Hematopoietic multipotent progenitor cell treated with erythropoietin and hydrocortisone succinate and interleukin-3 and kit ligand, for 6 days (in vitro differentiated cells): ENCODE measurements at places on chromosomes 13 and 19.

DNA sequence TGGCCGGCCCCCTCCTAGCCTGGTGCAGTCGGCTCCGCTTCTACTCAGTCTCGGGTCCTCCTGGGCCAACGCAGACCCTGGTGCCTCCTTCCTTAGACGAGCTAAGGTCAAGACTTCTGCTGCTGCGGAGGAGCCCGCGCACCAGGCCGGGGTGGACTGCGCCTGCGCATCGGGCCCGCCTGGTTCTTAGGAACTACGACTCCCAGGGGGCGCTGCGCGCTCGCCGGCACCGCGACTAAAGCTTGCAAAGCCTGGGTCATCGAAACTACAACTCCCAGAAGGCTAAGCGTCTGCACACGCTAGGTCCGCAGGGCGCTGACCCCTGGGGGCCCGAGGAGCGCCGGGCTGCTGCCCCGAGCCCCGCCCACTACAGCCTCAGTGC lies at the start of gene ZNF835:
ZNF835 (minus strand) TSS at position 145 of the 382 bp plus-strand sequence. CDS start 6,559 bp downstream, outside the sequence.
- DNase-seq: peak; percentile 92

- peak; percentile 53 for DNase-seq
Measured at GRCh38 chr19:12783291-12783848, 7.9 kb upstream of the JUNB start.

GRCh38 chr19:33306853-33307792 lies 4.8 kb upstream of the CEBPA start:
- DNase-seq: no peak

GRCh38 chr13:43493496-43494000 lies 293.2 kb downstream of the ENOX1 start:
- no peak for DNase-seq

DNA sequence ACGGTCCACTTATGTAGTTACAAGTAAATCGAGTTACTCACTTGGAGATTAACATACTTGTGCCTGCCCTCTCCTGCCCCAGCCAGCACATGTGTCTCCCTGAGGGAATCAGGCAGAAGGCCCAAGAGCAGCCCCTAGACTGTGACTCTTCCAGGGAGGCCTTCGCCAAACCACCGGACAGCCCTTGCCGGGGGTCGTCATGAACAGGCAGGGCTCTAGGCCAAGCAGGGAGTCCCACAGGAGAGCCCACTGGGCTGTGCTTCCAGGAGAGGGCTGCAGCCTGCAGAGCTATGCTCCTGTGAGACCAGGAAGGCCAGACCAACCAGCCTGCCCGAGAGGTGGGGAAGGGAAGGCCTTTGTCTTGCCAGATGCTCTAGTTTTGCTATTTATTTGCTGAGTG lies 283.3 kb downstream of the FOXO1 start:
- no peak for DNase-seq

DNA sequence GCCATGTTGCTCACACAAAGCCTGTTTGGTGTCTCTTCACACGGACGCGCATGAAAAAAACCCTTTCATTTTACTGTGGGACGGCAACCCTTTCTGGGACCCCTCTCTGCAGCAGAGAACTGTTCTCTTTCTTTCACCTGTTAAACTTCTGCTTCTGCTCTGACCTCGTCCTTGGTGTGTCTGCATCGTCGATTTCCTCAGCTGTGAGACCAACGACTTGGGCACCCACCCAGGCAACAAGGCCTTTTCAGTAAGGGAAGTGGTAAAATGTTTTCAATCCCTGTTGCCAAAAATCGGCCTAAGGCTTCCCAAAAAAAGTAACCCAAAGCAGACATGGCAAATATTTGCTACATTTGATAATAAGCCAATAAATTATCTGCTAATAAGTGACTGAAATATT lies 515.3 kb downstream of the IRS2 start:
- no peak for DNase-seq

GRCh38 chr19:19610376-19611202 lies 7.9 kb downstream of the PBX4 start:
- DNase-seq: no peak

DNA sequence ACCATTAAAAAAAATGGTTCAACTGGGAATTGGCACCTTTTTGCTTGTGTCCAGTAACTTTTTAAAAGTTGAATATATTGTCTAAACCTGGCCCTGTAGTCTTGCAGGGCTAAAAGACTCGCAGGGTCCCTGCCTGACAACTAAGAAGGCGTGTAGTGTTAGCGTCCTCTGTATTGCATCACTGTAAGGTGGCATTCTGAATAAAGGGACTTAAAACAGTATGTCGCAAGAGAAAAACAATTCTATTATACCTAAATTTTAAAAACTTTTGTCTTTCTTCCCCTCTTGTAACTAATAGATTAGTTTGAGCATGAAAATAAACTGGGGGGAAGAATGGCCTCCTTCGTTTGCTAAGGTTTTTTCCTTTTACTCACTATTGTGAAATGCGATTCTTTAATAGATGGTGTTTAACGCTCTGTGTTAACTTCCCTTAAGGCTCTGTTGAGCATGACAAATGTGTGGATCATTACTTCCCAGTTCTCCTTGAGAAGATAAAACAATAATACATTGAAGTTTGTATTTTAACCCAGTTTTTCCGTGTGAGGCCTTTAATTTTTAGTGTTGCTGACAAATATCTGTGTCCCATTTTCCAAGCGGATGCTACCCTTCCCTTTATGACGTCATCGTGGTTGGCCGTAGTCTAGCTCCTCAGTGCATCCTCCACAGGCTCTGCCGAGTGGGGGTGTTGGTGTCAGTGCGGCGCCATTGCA lies 134.6 kb downstream of the KATNAL1 start:
- DNase-seq: no peak

DNA sequence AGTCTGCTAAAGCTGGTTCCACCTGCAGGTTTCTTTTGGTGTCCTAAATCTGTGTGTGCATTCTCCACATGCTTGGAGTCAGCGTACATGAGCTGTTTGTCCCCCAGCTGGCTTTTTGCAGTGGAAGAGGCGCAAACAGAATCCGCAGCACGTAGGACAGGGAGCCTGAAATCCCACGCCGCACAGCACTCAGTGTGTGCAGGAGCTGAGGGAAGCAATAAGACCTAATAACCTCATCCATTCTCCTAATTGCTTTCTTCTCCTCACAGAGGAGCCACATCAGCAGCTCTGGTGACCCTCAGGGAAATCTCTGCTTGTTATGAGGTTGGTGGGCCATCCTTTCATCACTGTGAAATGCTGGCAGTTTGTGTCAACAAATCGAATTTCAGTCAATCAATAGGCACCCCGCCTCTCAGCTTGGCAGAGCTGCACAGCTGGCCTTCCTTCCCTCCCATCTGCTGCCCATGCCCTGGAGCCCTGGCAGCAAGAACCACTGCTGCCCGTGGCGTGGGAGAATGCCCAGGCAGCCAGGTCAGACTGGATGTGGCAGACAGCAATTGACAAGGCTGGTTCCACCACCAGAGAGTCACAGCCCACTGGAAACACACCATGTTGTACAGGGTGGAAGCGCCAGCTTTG lies 136.7 kb downstream of the ZDHHC20 start:
- no peak for DNase-seq

- DNase-seq: no peak
Measured at GRCh38 chr13:76878043-76878442, 8.2 kb downstream of the KCTD12 start.

- no peak for DNase-seq
Measured at GRCh38 chr19:49779731-49780555, 13.1 kb downstream of the AP2A1 start.

DNA sequence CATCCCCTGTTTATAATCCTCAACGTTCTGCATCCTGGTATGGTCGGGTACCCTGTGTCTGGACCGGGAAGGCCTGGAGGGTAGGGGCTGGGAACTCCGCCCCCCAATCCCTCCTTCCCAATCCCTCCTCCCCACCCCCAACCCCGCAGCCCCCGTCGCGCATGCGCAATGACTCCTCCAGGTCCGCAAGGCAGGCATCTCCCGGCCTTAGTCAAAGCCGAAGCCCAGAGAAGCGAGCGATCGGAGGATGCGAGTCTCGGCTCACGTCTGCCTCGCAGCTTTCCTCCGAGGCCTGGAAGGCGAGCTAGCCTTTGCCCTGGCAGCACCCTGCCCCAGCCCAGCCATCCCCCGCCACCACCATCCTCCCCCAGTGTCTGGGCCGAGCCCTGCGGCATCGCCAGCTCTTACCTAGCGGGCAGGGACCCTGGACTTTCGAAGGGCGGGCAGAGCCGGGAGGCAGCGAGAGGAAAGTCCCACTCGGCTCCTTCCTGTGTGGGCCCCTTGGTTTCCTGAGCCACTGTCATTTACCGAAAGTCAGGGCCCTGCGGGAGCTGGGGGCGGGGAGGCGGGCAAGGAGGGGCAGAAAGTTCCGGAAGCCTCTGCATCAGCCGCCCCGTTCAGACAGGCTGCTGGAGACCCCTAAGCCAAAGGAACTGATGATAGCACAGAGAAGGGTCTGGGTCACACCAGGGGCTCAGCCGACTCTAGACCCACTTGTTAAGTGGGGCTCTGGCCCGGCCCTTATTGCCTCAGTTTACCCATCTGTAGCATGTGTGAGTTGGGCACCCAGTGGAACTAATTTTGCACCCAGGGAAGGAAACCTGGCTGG lies at the start of gene JAK3:
JAK3 (minus strand) TSS at position 445 of the 829 bp plus-strand sequence. CDS start 3,565 bp downstream, outside the sequence.
- peak; percentile 72 for DNase-seq

DNA sequence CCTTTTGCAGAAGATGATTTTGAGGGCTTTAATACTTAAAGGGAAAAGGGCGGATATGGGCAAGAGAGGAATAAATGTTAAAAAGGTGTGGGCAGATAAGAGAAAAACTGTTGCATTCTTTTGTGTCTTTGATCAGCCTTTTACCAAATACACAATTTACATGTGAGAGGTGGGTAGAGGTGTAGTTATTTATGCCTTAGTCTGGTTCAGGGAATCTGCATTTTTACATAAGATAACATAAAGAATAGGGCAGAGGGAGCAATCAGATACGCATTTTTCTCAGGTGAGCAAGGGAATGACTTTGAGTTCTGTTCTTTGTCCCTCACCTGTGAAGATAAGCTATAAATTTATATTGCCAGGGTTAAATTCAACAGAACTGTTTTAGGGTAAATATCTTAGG lies 708.4 kb upstream of the SLITRK1 start:
- DNase-seq: no peak

GRCh38 chr13:59413126-59413525 lies 750.6 kb downstream of the DIAPH3 start:
- peak; percentile 47 for DNase-seq

DNA sequence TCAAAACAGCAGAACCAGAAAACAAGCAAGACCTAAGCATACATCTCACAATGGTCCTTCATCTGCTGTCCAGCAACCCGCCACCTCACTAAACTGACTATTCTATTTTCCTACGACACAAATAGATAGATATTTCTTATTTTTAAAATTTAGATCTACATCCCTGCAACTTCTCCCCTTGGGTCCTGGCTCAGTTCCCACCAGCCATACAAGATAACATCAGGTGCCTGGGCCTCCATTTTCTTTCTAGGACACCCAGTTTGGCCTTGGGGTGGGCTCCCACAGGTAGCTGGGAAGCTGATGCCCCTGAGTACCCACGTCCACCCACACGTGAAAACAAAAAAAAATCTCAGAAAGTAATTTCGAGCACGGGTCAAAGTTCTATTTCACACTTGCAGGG lies 47.6 kb downstream of the TGDS start:
- no peak for DNase-seq

GRCh38 chr19:49201042-49201441 lies 43.5 kb downstream of the TRPM4 start:
- no peak for DNase-seq

DNA sequence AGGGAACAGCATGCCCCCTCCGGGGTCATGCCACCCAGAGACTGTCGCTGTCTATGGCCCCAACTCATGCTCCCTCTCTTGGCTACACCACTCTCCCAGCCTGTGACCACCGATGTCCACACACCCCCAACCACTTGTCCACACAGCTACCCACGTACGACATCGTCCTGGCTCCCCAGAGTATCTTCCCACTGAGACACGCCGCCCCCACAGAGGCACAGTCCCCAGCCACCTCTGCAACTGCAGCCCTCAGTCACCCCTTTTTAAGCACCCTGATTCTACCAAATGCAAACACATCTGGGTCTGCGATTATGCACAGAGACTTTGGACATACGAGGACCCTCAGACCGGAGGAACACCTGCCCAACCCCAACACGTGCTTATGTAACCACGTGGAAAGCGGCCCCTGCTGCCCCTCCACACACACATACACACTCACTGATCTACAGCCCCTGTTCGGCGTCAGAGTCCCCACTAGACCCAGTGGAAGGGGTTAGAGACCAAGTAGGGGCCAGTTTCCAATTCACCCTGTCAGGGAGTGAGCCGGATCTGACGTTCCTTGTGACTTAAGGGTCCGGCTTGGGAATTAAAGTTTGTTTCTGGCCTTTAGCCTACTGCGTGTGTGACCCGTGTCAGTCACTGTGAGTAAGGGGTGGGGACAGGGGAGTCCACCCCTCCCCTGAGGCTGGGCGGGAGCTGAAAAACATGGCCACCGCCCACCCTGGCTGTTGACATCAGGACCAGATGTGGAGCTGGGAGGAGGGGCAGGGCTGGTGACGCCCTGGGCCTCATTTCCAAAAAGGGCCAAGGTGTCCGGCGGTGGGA lies 11.9 kb upstream of the AXL start:
- DNase-seq: peak; percentile 35

DNA sequence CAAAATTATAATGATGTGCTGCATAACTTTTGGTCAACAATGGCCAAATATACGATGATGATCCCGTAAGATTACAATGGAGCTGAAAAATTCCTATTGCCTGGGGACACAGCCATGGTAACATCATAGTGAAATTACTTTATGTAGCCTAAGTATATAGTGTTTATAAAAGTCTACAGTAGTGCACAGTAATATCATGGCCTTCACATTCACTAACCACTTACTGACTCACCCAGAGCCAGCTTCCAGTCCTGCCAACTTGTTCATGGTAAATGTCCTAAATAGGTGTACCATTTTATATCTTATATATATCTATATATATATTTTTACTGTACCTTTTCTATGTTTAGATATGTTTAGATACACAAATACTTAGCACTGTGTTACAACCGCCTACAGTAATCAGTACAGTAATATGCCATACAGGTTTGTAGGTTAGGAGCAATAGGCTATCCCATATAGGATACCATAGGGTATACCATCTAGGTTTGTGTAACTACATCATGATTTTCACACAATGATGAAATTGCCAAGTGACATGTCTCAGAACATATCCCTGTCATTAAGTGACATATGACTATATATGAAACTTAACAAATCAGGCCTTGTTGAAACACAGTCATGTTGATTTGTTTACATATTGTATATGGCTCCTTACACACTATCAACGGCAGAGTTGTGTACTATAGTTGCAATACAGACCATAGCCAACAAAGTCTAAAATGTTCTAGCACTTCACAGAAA lies 23.7 kb downstream of the DIS3 start:
- DNase-seq: no peak

- peak; percentile 64 for DNase-seq
Measured at GRCh38 chr19:38385804-38386257, 2.0 kb downstream of the GGN start.

DNA sequence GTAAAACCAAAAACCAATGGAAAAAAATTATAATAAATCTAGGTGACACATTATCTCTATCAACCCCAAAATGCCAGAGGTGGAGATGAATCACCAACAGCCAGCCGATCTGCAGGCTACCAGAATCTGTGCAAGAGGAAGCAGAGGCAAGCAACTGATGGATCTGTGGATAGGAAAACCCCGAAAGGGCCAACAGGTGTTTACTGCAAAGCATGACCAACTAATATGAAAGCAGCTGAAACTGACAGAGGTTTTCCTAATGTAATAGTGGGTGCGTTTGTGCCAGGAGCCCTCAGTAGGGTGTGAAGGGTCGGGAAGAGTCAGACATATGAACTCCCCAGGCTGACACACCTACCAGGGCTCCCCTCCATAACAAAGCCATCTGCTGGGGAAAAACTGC lies 554.6 kb downstream of the RFC3 start:
- no peak for DNase-seq

- DNase-seq: no peak
Measured at GRCh38 chr13:67330149-67330548, 100.0 kb upstream of the PCDH9 start.
